Activated CD8-positive, alpha-beta memory T cell treated with anti-CD3 and anti-CD28 coated beads for 1 hour (primary cell): ENCODE measurements at places on chromosomes 1 and 21.
A peak's percentile ranks its signal among the peaks of the same experiment; 100 is the strongest.

GRCh38 chr1:173568483-173568882 lies 34.4 kb downstream of the SLC9C2 start:
- no peak for DNase-seq

DNA sequence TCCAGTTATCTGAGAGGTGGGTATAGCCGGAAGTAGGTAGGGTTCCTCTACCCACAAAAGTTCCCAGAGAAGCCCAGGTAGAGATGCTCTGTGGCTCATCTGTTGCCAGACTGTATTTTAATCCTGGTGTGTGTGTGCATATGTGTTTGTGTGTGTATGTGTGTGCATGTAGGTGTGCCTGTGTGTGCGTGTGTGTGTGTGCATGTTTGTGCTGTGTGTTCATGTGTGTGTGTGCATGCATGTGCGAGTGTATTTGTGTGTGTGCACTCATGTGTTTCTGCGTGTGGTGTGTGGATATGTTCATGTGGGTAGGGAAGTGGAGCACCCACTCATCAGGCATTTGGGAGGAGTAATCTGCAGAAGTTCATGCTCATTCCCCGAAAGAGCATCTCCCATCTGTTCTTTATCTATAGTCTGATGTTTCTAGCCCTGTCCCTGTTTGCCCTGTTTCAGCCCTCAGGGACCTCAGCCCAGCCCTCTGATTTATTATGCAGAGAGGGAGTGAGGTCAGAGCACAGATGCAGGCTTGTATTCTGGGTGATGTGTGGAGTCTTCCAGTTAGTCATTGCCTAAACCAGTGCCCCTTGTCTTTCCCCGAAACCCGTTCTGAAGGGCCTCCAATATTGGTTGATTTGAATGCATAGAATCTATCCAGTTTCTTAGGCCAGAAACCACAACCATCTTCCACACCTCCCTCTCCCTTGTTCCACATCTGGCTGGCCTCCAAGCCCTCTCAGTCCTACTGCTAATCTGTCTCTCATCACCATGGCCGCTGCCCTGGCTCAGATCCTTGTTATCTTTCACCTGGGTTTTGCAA lies 69.1 kb downstream of the DISC1 start:
- DNase-seq = no peak

GRCh38 chr1:28456078-28456477 lies 49.8 kb upstream of the RCC1 start:
- no peak for DNase-seq

DNA sequence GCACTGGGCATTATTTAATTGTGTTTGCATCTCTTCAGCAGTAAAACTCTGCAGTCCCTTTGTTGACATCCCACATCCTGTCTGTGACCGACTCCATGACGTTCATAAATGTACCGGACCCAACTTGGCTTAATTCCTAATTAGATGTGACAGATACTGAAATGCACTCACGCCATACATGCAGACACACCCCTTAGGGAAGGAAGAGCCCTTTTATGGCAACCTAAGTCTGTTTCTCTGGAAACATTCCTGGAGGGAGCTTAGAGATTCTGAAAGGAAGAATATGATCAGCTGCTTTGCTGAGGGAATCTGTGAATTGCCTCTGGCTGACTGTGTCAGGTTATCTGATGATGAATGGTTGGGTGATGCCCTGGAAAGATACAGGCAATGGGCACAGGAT lies 33.4 kb downstream of the ADAMTS5 start:
- DNase-seq = no peak

GRCh38 chr1:219381396-219381795 lies 207.7 kb downstream of the LYPLAL1 start:
- no peak for DNase-seq

DNA sequence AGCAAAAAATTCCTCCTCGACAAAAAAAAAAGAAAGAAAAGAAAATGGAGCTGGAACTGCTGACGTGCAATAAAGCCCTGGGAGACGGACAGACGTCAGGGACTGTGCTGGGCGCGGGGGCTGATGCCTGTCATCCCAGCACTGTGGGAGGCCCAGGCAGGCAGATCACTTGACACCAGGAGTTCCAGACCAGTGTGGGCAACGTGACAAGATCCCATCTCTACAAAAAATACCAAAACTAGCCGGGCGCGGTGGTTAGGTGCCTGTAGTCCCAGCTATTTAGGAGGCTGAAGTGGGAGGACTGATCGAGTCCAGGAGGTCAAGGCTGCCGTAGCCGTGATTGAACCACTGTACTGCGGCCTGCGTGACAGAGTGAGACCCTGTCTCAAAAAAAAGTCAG lies 3.6 kb upstream of the ANKRD65 start:
- DNase-seq = no peak

DNA sequence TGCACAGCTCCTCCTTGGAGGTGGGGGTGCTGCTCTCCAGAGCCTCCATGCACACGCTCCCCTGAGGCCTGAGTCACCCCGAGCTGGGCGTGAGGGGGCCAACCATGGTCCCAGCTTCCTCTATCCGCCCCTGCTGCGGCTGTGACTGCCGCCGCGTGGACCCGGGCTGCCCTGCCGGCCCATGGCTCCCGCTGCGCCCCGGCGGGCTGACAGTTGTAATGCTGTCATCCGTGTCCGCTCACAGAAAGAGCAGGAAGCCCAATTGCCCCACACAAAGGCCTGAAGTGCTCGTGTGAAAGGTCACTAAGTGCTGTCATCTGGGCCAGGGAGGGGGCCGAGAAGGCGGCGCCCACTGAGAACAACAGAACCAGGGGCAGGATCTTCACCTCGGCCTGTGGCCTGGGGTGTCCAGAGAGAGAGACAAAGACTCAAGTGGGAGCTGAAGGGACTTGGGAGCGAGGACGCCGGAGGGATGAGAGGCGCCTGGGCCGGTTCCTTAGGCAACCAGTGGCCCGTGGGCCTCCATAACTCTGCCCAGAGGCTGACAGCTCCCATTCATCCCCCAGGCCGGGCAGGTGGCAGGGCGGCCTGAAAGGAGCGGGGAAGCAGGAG lies 31.5 kb downstream of the OLIG1 start:
- DNase-seq = no peak

- DNase-seq = no peak
Observed at GRCh38 chr1:203148127-203148526, 20.6 kb downstream of the ADORA1 start.

DNA sequence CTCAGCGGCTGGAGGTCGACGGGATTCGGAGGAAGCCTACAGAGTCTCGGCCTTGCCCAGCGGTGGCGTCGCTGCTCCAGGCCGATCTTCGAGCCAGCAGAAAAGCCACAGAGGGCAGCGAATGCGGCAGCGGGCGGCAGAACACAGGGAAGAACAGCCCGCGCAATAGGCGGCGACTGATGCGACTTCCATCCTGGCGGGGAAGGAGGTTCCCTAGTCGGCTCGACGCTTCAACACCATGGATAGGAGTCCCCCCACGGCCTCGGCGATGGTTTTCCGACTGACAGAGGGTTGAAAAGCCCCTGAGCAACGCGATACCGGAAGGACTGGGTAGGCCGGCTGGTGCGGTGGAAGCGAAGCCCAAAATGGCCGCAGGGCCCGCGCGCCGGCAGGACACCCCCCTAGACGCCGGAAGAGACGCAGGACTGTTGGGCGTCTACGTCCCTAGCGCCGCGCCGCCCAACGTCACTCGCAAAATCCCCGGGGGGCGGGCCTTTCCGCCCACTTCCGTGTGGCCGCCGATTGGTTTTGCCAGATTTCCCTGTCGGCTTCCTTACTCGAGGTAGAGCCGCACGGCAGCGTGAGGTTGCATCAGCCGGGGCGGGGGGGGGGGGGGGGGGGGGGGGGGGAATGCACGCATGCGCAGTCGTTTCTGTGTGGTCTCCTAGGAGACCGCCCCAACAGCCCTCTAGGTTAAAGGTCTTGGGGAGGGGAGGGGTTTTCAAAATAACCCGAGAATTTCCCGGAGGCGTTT lies at the start of gene PPP1R15B:
Gene PPP1R15B (minus strand): TSS at position 367 of the 754 bp plus-strand sequence. CDS start 406 bp downstream, outside the sequence.
- peak; percentile 91 for DNase-seq

DNA sequence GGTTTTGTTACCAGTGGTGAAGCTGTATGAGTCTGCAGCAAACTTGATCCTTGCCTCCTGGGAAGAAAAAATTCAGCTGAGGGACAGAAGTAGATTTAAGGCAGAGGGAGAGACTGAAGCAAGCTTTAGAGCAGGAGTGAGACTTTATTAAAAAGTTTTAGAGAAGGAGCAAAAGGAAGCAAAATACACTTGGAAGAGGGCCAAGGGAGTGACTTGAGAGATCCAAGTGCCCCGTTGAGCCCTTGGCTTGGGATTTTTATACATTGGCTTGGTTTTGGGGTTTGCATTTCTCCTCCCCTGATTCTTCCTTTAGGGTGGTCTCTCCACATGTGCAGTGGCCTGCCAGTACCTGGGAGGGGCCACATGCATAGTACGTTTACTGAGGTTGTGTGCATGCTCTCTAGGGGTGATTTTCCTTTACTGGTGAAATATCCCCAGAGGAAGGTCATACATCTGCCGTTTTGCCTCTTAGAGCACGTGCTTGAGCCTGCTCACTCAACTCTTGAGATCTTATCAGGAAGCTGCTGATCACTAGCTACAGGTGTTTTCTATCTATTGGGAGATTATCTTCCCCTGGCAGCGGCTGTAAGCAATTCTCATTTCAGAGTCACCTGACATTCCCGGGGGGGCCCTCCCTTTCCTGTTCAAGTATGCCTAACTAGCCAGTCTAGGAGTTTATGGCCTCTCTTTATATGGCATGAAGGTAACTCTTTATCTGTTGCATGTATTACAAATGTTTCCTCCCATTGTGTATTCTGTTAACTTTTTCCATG lies 20.3 kb downstream of the FASLG start:
- DNase-seq = no peak

DNA sequence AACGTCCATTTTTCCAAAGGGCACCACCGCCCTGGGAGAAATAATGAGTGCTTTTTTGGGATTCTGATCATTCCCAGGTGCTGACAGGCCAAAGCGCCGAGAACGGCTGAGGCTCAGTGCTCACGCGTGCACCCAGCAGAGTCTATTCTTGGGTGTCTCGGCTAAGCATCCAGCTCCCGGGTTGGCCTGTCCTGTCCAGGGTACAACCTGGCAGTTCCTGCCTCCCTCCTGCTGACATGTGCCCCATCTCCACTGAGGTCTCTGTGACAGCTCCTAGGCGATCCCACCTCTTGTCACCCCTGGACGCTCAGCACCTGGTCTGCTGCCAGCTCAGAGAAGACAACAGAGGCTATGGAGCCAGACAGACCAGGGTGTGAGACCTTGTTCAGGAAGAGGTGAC lies 684.5 kb downstream of the PTPRU start:
- no peak for DNase-seq

DNA sequence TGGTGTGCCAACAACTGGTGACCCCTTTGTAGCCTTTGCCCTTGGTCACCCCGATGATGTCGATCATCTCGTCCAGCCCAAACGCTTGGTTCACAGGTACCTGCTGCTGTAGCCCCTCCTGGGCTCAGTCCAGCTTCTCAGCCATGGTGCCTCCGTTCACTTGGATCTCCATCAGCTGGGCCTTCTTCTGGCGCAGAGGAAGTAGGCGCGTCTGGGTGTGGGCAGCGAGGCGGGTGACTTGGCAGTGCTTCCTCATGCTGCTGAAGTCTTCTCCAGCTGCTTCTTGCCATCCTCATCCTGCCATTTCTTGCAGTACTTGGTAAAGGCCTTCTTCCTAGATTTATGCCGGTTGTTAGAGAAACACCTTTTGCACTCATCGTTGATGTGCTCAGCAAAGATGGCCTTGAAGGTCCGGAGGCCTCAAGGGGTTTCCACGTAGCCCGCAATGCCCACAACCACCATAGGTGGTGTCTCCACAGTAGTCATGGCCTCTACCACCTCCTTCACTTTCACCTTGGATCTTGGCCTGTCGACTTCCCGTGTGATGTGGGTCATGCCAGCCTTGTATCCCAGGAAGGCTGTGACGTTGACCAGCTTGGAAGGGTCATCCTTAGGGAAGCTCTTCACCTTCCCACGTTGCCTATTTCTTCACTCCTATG lies 13.0 kb downstream of the DOP1B start:
- DNase-seq = no peak

- DNase-seq = no peak
Observed at GRCh38 chr1:203122159-203122558, 5.4 kb upstream of the ADORA1 start.

GRCh38 chr21:33991133-33991532 lies 75.5 kb upstream of the ATP5PO start:
- DNase-seq = no peak

DNA sequence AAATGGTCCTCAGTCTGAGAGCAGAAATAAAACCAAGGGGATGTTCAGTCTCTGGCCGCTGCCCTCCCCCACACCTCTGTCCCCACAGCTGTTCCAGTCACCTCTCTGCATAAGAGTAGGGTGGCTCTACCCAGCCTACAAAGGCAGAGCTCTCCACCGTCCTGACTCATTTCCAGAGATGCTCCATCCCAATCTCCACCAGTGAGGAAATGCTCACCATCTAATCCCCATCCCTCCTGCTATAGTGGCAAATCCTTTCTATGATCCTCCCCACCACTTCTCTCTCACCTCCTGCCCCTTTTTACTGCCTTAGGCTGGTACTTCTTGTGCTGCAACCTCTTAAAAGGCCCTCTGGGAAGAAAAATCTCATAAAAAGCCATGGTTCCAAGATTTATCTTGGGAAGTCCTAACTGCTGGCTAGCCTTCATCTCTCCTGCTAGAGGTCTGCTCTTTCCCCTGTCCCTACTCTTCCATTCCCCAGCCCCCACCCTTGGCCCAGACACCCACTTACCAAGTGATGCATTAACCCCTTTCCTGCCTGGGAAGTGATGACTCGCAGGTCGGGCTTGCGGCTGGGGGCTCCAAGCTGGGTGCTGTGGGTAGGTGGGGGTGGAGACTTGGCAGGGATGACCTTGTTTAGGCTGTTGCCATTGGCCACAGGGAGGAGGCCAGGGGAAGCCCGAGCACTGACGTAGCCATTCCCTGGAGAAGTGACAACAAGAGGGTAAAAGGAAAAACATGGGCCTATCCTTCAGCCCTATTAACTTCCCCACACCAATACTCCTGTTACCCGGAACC lies 23.9 kb downstream of the MEF2D start:
- no peak for DNase-seq

DNA sequence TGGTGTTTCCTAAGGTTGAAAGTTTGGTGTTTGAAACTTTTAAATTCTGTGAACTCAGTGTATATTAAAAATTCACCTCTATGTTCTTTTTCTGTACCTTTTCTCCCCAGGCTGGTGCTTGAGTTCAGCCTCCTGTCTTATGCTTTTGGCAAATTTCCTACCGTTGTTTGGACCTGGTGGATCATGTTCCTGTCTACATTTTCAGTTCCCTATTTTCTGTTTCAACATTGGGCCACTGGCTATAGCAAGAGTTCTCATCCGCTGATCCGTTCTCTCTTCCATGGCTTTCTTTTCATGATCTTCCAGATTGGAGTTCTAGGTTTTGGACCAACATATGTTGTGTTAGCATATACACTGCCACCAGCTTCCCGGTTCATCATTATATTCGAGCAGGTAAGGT lies 24.9 kb upstream of the AXDND1 start:
- no peak for DNase-seq

- no peak for DNase-seq
Observed at GRCh38 chr1:29624320-29625083, 388.2 kb downstream of the PTPRU start.
